Fibroblast of upper back skin (primary cell): ENCODE measurements at places on chromosomes 7 and 10.

GRCh38 chr7:125561006-125561405 is 631.4 kb upstream of the POT1 start:
- no peak for DNase-seq

- DNase-seq: peak; percentile 81
Observed at GRCh38 chr10:118471863-118472262, 123.6 kb downstream of the PRLHR start.

GRCh38 chr7:129877146-129877792 is 75.5 kb downstream of the UBE2H start:
- DNase-seq: no peak

DNA sequence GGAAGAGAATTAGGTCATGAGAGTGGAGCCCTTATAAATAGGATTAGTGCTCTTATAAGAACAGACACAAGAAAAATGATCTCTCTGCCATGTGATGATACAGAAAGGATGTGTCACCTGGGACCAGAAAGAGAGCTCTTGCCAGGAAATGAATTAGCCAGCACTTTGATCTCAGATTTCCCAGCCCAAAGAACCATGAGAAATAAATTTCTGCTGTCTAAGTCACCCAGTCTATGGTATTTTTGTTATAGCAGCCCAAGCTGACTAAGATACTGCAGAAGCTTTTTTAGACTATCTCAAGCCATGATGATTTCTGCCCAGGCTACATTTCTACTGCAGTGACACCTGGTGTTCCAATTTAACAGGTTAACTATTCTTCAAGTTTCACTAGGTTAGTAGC is 84.8 kb downstream of the RSU1 start:
- no peak for DNase-seq
